Calu3 (cell line): ENCODE measurements at places on chromosomes 6 and 20. TPM values are rescaled to one million over a fixed set of nuclear protein-coding genes. Genes with fewer than 3 reads are reported as not detected.

DNA sequence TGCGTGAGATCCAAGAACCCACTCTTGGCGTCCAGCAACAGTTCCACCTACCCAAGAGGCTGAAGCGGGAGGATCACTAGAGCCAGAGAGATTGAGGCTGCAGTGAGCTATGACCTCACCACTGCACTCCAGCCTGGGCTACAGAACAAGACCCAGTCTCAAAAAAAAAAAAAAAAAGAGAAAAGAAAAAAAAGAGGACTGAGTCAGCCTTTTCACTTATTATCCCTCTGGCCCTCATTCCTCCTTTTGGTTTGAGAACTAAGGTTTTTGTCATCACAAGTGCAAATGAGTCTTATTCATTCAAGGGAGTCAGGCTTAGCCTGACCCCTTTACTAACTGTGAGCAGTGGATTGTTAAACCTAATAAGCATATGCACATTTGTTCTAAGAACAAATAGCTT lies 37.9 kb upstream of the JARID2 start:
- DNase-seq = no peak

- DNase-seq = peak; percentile 65
Observed at GRCh38 chr20:41011551-41012067, 17.0 kb upstream of the TOP1 start.

The ELOVL2 gene
- 0.20 and 0.47 TPM in 2 replicates for total RNA-seq

DNA sequence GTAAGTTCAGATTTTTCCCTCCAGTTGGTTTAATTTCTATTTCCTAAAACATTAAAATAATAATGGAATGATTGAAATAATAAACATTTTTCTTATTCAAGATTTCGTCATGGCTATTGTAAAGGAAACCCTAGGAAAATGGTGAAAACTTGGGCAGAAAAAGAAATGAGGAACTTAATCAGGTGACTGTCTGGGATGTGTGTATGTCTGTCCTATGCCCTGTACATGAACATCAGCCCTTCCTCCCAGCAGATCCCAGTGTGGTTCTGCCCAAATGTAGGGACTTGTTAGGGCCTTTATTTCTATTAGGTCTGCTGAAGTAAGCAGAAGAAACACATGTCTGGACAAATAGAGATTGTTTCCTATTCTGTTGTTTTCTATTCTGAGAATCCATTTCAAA lies 13.1 kb downstream of the RIOK1 start:
- DNase-seq = no peak

GRCh38 chr6:31402324-31403282 lies 792 bp upstream of the MICA start:
- no peak for DNase-seq

GRCh38 chr6:141484711-141485110 lies 648.0 kb upstream of the GJE1 start:
- DNase-seq = no peak

The TFAP2D gene
- not detected in 2 replicates for total RNA-seq

GRCh38 chr6:116954938-116955337 lies 77.9 kb downstream of the RFX6 start:
- peak; percentile 37 for DNase-seq

DNA sequence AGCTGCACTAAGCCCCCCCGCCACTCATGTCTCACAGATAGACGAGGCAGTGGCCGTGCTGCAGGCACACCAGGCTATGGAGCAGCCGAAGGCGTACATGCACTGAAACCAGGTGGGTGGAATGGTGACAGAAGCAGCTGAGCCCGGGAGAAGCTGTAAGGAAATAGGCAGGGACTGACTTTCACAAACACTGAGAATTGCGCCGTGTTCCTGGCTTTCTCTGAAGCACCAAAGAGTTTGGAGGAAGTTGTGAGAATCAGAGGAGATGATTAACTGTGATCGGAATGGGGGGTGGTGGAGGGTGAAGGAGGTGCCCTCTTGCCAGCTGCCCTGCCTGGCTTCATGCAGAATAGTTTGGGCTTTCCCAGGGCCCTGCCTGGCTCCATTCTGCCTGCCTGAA lies 21.6 kb downstream of the TOMM34 start:
- DNase-seq = no peak

DNA sequence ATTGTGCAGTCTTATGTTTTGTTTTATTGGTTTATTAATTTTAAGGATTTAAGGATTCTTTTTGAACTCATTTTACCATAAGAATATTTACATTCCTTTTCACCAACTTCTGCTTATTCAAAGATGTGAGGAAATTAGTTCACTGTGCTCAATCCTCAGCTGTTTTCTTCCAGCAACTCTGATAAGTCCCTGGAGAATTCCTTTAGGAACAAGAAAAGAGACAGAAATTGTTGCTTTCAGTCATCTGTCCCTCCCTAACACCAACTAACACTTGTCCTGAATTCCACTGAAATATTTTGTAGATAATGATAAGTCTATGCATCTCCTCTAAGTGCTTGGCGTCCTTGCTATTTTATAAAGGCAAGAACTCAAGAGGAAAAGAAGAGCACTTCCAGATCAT lies 334.8 kb upstream of the MARCKS start:
- no peak for DNase-seq
